ENCODE measurements at places on chromosomes 16 and 17. TPM values are rescaled to one million over a fixed set of nuclear protein-coding genes. Genes with fewer than 3 reads are reported as not detected.
A peak's percentile ranks its signal among the peaks of the same experiment; 100 is the strongest.

The IRX5 gene
- not detected for total RNA-seq

The TEX2 gene
- 54.1 TPM for total RNA-seq

The TNP2 gene
- total RNA-seq = not detected

The ITGAD gene
- not detected for total RNA-seq

DNA sequence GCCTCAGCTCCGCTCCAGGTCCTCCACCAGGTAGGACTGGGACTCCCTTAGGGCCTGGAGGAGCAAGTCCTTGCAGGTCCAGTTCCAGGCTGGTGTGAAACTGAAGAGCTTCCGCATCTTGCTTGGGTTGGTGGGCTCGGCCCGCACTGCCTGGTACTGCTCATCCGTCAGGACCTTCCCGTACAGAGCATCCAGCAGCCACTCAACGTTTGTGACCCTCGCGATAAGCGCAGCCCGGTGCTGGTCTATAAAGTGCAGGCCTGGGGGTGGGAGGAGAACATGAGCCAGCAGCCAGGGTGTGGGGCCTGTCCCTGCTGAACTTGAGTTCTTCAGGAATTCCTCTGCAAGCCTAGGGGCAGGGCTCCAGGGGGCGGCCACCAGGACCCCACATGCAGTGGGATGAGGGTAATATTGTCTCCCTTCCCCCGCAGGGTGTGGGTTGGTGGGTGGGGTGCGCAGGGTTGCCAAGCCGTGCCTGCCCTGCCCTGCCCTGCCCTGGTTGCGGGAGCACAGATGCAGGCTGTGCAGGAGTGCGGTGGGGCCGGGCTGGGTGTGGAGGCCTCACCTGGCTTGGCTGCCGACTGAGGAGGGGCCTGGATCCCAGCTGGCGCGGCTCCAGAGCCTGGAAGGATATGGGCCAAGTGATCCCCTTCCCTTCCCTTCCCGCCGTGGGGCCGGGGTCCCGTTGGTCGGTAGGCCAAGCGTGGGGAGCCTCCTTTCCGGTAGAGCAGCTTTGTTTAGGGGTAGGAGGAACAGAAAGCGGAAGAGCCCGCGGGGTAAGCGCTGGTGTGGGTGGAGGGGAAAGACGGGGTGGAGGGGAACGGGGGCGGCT is 762 bp downstream of the PYCARD start:
- peak; percentile 16 for ATAC-seq

- no peak for ATAC-seq
Measured at GRCh38 chr16:17331991-17332390, 138.8 kb downstream of the XYLT1 start.

GRCh38 chr16:17453364-17454038 is 17.3 kb downstream of the XYLT1 start:
- no peak for ATAC-seq

DNA sequence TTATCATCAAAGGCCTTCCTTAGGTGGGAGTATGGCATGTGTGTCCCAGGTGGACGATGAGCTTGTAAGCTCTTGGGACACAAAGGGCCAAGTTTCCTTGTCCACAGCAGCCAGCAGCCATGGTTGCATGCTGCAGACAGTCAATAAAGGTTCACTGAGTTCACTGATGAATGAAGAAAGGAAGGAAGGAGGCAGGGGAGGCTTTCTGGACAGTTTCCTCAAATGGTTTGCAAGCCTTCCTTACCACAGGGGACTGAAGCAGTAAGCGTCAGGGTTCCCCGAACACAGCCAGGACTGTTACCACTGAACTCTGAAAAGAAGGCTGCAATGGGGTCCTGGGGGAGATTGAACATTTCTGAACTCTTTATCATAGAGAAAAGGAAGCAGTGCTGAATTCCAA is 111.1 kb downstream of the GAS7 start:
- no peak for ATAC-seq

DNA sequence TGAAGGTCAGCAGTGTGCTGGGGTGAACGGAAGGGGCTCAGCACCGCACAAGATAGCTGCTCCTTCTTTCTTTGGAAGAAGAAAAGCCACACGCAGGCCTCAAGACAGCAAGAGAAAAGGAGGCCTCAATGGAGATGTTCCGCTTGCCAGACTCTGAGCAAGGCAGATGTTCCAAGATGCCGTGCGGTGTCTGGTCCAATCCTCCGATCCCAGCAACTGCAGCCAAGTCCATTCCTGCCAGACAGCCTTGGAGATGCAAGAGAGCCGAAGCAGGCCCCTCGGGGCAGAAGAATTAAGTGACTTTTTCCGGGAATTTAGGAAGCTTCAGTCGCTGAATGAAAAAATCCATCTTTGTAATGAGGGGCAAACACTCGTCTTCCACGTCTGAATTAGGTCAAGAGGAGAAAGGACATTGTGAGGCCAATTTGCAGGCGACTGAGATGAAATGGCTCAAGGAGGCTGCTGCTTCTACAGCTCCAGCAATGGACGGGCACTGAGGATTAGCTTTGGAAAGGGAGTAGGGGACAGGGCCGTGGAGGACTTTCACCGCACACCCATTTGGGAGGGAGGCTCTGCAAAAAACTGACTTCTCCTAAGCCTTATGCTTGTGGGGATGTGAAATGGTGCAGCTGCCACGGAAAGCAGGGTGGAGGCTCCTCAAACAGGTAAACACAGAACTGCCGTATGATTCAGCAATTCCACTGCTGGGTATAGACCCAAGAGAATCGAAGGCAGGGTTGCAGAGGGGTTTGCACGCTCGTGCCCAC is 44.7 kb downstream of the RPH3AL start:
- ATAC-seq = peak; percentile 39

DNA sequence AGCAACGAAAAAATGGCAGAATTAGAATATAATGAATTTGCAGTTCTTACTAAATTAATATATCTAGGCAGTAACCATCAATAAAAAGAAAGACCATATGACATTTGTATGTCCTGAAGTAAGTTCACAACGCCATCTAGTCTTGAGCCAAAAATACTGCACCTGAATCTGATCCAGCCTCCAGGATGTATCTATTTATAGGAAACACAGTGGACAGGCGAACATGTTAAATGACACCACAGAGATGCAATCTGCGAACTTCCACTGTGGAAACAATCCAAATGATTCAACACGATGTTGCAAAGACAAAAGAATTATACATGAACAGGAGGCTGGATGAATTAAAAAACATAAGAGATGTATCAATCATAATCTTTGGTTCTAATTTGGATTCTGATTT is 197.6 kb downstream of the CDH13 start:
- ATAC-seq = no peak

GRCh38 chr16:7512503-7512902 is 179.9 kb downstream of the RBFOX1 start:
- no peak for ATAC-seq

- peak; percentile 90 for ATAC-seq
Measured at GRCh38 chr17:40909351-40909750, 24.3 kb upstream of the KRT20 start.

All from gastroesophageal sphincter (tissue), 4 donors.